ENCODE measurements at places on chromosomes 13 and 19.
A peak's percentile ranks its signal among the peaks of the same experiment; 100 is the strongest.

DNA sequence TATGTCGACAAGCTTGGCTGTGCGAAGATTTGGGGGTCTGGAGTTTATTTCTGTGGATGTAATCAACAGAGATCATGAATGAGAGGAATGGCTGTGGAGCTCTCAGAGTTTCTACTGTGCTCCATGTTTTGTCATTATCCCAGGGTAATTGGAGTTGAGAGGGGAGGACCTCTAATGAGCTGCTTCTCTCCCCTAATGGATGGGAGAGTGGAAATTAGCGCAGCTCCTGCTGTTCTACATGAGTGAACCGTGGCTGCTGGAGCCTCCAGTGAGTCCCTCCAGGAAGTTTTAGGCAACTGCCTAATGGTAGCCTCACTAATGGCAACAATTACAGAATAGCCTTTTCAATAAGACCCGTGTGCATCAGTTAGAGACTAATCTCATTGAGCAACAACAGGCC is 31.3 kb upstream of the FGF9 start:
- DNase-seq: no peak

DNA sequence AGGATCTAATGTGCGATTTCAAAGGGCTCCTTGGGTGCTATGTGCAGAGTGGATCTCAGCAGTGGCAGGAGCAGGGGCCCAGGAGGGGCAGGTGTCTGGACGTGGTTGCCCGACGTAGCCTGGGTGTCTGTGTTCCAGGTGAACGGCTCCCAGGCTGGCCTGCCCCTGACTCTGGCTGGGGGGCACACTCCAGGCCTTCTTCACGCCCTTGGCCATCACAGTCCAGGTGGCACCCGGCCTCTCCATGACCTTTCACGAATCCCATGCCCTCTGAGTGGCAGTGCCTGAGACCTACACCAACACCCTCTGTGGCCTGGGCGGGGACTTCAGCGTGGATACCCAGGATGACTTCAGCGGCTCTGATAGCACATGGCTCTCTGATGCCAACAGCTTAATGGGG is 11.3 kb upstream of the FXYD3 start:
- no peak for DNase-seq

DNA sequence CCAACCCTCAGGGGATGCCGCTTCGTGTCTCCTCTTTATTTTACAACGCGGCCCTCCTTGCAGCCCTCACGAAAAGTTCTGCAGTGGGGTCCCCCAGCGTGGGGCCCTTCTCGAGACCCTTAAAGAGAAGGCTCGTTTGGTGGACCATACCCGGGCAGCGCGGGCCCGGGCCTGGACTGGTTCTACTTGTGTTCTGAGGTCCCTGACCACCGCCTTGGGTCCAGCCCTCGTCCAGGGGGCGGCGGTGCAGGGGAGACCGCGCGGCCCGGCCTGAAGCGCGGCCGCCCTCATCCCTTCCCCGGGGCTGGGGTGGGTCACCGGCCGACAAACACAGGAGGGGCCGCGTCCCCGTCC is 400 bp upstream of the SERP2 start:
- no peak for DNase-seq

GRCh38 chr13:40389081-40389641 is 277.3 kb downstream of the FOXO1 start:
- peak; percentile 66 for DNase-seq

GRCh38 chr13:83085186-83085900 is 796.9 kb downstream of the SLITRK1 start:
- no peak for DNase-seq

- DNase-seq: no peak
These were observed 192.0 kb upstream of the SOX1 start for GRCh38 chr13:111874981-111875380.

- no peak for DNase-seq
These were observed 4.1 kb upstream of the TRAPPC2B start for GRCh38 chr19:57359300-57359699.

- no peak for DNase-seq
These were observed 122.3 kb downstream of the PCCA start for GRCh38 chr13:100211016-100211710.

DNA sequence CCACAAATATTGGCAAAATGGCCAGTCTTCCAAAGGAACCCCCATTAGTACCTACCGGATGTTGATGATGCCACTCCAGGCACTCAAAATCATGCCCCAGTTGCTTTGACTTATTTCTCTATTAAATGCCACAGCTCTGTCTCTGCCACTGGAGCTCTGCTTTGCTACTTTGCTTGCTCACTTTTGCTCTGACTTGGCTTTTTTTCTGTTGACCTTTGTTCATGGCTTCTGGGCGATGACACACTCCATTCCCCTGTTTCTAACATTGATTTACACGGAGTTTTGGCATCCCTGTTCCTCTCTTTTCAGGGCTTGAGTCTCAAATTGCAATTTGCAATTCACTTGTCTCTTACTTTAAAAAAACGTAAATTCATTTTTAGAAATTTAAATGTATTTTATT is 217.1 kb upstream of the SPRY2 start:
- no peak for DNase-seq

GRCh38 chr13:28750187-28751045 is 31.6 kb upstream of the SLC46A3 start:
- DNase-seq: no peak

DNA sequence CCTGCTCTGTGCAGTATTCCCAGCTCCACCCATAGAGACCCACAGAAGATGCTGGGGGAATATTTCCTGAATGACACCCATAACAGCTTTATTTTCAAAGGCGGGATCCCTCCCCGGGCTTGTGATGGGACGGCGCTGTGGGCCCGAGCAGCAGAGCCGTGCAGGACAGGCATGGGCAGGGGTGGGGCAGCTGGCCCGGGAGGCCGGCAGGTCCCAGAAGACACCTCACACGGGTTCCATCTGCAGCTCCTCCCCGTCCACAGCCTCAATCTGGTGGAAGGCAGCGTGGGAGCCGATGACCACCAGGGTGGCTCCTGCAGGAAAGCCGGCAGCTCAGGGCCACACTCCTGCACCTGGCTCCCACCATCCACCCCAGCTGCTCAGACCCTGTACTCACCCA is 2.5 kb downstream of the RABAC1 start:
- no peak for DNase-seq

DNA sequence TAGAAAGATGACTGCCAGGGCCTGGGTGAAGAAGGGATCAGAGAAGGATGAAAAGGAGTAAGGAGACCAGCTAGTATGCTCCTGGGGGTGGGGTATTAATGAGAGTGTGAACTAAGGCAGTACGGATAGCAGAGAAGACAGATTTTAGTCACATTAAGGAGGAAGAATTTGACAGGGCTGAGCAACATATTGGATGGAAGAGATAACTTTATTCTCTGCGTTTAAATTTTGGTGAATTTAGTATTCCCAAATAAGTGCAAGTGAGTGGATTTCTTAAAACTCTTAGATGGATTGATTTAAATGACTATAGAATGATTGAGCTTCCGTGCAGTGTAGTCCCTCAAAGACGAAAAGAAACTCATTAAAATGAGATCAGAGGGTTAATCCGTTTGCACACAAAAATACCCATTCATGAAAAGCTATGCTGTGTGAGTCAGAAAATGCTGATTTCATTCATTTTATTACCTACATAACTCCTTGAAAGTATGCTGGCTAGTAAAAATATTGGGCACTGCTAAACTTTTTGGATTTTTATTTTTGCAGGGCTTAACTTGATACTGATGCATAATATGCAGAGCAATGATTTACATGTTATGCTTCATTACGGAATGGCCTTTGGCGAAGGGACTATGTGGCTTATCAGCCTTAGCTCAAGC is 54.1 kb downstream of the WDFY2 start:
- no peak for DNase-seq

- no peak for DNase-seq
These were observed 683.4 kb upstream of the ARGLU1 start for GRCh38 chr13:107251341-107251740.

DNA sequence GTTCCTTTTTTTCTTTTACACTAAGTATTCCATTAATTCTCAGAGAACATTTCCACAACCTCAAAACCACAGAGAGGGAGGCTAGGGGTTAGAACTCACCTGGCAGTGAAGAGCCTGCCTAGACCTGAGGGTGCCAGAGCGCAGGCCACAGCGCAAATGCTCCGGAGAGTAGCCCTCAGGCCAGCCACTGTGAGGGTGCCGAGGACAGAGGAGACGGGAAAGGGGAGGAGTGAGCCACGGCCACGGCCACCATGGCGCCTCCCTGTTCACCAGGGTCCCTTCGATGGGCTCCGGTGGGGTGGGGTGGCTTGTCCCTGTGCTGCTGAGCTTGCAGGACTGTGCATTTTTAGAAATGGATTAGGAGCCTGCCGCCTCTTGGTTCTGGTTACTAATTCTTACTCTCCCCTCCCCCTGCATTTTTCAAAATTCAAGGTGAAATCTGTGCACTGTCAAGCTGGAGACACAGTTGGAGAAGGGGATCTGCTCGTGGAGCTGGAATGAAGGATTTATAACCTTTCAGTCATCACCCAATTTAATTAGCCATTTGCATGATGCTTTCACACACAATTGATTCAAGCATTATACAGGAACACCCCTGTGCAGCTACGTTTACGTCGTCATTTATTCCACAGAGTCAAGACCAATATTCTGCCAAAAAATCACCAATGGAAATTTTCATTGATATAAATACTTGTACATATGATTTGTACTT is 58.8 kb downstream of the GGACT start:
- DNase-seq: no peak

DNA sequence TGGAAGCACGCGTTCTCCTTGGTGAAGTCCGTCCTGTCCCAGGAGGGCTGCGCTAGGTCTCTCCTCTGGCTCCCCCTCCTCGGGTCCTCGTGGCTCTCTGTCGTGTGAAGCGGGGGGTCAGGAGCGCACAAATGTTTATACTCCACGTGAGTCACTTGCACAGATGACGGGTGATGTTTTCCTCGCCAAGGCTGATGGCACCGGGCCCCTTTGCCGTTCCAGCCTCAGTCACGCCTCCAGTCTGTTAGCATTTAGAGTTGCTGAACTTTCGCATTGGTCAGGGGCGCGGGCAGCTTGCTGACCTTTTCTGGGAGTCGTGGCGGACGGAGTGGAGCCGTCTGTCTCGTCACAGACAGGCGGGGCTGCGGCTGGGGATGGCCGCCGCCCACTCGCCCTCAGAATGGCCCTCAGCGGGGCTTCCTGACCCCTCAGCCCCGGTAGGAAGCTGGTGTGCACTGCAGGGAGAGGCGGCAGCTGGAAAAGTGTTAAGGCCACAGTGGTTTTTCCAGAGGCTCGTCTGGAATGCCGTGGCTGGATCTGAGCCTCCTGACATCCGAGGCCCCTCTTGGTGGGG is 13.7 kb downstream of the KLHL26 start:
- DNase-seq: no peak

DNA sequence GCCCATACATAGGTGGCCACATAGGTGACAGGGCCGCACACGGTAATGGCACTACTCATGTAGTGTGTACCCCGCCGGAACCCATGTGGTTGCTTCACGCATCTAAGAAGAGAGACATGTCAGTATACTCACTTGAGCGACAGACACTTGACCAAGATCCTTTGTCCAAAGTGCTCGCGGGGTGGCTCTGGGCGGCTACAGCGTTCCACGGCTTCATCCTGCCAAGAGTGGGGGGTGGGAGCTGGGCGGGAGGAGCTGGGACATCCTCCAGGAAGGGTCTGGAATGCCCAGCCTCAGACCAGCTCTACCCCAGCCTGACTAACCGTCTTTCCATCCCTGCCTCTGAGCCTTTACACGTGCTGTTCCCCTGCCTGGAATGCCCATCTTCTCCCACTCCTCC is 8.5 kb downstream of the ANGPTL8 start:
- DNase-seq: no peak

GRCh38 chr19:40718774-40719391 is 2.0 kb downstream of the ITPKC start:
- no peak for DNase-seq

DNA sequence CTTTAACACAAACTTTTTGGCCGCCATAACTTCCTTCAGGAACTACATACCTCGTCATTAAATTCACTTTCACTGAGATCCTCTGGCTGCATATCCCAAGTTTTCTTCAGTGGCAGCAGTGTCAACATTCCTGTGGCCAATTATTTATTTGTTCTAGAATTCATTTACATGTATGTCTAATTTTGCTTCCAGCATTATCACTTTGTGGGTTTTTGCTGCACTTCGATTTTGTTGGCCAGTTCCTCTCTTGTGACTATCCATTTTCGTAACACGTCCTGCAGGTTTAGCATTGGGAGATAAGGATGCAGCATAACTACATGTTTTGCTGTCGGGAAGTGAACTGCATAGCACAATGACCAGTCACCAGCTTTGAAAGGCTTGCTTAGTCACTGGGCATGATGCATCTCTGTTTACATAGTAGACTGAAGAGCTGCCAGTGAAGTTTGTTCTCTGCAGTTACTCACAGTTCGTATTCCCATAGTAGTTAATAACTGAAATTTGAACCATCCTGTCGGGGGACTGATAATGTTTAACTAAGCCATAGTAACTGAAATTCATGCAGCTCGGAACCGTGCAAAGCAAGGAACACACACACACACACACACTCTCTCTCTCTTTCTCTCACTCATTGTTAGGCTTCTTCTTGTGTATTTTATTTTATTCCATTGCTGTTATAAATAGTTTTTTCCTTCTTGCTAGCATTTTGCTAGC is 28.3 kb downstream of the ZNF507 start:
- no peak for DNase-seq

GRCh38 chr13:45950386-45951000 is 98.9 kb upstream of the SIAH3 start:
- peak; percentile 21 for DNase-seq

- DNase-seq: no peak
These were observed 199.1 kb downstream of the DCT start for GRCh38 chr13:94280349-94280748.

GRCh38 chr13:33172911-33173310 is 112.6 kb downstream of the STARD13 start:
- no peak for DNase-seq

DNA sequence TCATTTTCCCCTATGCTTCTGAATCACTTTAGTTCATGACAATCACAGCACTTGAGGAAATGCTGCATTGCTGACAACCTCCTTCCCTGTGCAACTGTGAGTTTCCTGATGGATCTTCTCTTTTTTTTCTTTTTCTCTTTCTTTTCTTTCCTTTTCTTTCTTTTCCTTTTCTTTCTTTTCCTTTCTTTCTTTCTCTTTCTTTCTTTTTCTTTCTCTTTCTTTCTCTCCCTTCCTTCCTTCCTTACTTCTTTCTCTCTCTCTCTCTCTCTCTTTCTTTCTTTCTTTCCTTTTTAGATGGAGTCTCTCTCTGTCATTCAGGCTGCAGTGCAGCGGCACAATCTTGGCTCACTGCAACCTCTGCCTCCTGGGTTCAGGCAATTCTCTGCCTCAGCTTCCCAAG is 247.9 kb upstream of the HTR2A start:
- no peak for DNase-seq

- no peak for DNase-seq
These were observed 50.7 kb upstream of the AKAP11 start for GRCh38 chr13:42221121-42221765.

DNA sequence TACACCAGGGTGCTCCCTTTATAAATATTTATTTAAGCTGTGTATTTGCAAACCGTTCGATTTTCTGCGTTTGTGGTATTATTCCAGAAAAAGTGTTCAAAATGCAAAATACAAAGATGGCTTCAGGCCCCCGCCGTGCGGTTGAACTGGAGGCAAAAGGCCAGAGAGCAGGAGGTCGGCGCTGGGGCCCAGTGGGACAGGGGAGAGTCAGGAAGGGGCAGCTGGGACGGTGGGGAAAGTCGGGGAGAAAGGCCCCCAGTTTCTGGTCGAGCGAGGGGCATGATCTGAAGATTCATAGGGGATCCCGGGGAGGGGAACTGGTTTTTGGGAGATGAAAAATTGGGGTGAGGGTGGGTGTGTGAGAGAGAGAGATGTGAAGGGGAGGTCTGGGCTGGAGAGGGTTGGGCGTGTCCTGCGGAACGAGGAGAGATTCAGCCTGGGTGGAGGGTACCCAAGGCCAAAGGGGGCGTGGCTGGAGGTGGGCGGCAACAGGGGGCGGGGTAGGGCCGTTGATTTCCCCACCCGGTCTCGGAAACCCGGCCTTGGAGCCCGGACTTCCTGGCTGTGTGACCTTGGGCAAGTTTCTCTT is 678 bp downstream of the ISOC2 start:
- peak; percentile 72 for DNase-seq

Data from NB4 (cell line).